ENCODE measurements at places on chromosomes 6 and 20.

- DNase-seq = no peak
These were observed 15.2 kb downstream of the GTPBP2 start for GRCh38 chr6:43613721-43614395.

DNA sequence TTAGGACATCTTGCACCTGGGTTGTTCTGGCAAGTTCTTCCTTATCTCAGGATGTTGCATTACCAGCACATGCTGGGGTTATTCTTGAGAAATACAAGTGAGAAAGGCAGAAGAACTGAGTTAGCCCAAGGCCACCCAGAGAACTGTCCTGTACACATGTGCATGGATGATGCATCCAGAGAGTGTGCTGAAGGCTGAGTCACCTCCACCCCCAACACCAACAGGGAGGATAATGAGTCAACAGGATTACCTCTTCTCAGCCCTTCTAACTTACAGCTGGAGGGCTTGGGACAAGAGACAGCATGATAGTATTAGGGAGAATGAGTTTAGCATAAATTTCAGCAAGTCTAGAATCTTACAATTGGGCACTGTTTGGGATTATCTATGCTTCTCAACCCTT is 8.5 kb downstream of the SCGN start:
- no peak for DNase-seq

DNA sequence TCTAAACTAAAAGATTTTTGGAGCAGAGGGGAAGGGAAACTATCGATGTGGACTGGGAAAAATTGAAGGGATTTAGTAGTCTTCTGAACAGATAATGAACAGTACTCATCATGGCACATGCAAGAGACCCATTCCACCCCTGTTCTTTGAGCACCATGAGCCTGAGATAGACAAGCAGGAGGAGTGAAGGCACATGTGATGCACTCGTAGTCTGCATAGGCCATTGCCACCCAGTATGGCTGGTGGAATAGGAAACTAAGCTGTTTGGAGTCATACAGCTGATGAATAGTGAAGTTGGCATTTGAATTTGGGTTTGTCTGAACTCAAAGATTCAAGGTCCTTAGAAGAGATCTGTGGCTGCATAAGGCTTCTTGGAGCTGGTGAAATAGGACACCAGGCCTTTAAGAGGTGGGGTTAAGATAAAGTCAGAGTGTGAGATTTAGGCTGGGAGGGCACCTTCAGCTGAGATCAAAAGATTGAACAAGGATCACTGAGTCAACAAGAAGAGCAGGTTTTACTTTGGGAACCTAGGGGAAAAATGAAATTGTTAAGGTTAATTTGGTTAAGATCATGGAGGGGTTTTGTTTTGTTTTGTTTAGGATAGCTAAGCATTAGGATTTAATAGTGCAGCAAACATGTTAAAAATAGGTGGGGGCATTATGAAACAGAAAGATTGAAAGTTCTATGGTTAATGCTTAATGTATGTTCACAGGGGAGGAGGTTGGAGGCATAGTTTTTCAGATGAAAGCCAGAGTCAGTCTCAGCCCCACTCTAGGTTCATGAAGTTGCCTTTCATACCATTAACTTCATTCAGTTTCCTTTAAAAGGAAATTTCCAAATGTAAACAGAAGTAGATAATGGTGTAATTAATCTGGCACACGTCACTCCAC is 148.8 kb downstream of the ARID1B start:
- DNase-seq = no peak

- DNase-seq = no peak
These were observed 8.8 kb downstream of the MYL9 start for GRCh38 chr20:36549942-36550789.

DNA sequence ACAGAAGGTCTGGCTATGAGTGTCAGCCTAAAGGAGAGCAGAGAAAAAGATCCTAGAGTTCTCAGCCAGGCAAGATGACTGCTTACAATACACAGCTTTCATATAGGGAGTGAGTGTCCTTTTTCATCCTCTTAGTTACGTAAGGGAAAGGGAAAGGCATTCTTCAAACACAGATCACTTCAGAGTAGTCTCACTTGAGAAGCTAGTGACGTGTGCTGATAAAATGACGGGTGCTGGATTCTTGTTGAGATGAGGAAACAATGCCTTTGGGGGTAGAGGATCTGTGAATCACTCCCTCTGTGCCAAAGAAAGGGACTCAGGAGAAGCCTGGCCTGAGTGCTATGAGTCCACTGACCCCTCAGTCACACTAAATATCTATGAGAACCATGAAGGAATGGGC is 117.3 kb downstream of the QRSL1 start:
- DNase-seq = no peak

- DNase-seq = peak; percentile 68
These were observed 1.4 kb downstream of the ELOVL5 start for GRCh38 chr6:53347250-53347920.

- DNase-seq = no peak
These were observed 22.7 kb upstream of the FBXL4 start for GRCh38 chr6:98970469-98970868.

DNA sequence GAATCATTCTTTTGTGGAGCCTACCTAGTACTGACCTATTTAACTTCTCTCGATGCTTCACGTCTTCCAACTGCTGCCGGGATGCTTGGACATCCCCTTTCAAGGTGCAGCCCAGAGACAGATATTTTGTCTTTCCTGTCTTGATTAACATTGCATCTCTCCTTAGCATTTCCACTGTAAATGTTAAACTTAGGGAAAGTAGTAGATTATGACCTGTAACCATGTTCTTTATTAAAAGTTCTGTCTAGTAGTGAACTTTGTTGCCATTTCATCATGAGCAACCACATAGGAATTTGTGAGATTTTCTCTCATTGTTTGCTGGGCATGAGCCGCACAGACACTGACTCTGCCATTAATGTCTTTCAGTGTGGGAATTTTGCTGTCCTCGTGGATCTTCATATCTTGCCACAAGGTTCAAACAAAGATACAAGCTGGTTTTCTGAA is 117.9 kb downstream of the JAG1 start:
- DNase-seq = no peak

GRCh38 chr6:43707767-43708166 is 20.2 kb upstream of the MRPS18A start:
- DNase-seq = no peak

DNA sequence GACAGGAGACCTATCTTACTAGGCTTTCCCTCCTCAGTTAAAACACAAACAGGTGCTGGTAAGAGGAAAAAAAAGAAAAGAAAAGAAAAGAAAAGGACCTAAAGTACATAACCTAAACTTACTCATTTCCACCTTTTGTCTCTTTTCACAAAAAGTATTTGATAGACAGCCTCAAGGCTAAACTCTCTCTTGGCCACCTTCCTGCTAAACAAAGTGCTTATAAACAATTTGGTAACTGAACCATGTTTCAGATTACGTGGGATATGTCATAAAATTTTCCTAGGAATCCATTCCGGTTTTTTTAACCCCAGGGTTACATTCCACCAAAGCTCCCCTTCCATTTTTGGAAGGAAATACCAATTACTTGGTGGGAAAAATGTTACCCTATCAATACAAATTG is 109.0 kb downstream of the PRND start:
- no peak for DNase-seq

GRCh38 chr6:169986171-169986847 is 234.9 kb downstream of the ERMARD start:
- no peak for DNase-seq

- no peak for DNase-seq
These were observed 382.3 kb downstream of the CD83 start for GRCh38 chr6:14499841-14500240.

- DNase-seq = no peak
These were observed 216.1 kb downstream of the LMBRD1 start for GRCh38 chr6:69580706-69581105.

- DNase-seq = no peak
These were observed 113.2 kb upstream of the TENT5A start for GRCh38 chr6:81865712-81866111.

GRCh38 chr6:135640449-135641111 is 143.0 kb upstream of the AHI1 start:
- DNase-seq = no peak

GRCh38 chr20:32192698-32193097 is 14.8 kb downstream of the PLAGL2 start:
- no peak for DNase-seq

GRCh38 chr6:163394659-163395058 is 19.9 kb upstream of the QKI start:
- no peak for DNase-seq

Data from hypothalamus (tissue), 51 donors.